ENCODE measurements at places on chromosomes 2 and 18.

DNA sequence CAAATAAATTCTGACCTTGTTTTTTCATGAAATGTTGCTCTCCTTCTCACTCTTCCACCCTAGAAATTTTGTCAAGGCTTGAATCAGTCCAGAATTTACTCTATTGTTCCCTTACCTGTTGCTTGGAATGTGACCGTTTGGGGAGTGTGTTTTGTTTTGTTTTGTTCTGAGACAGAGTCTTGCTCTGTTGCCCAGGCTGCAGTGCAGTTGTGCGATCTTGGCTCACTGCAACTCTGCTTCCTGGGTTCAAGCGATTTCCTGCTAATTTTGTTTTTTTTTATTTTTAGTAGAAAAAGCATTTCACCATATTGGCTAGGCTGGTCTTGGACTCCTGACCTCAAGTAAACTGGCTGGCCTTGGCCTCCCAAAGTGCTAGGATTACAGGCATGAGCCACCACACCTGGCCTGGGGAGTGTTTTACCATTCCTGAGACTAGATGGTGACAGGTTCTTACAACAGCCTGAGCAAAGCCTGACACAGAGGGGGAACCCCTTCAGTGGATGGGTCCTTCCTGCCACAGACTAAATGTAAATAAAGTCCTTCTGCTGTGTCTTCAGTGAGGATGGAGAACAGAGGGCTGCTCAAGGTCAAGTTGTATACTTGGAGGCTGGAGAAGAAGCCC, 52.0 kb downstream of the HAUS1 start:
- no peak for DNase-seq
- no peaks in the 10 kb centered on the region for H3K27me3 ChIP-seq
- H3K27ac ChIP-seq, result no peak overlapping the region

- DNase-seq, result no peak
- no peaks in the 10 kb centered on the region for H3K4me1 ChIP-seq
- H3K36me3 ChIP-seq, result no peaks in the 10 kb centered on the region
- H3K4me3 ChIP-seq, result no peak overlapping the region
- H3K27ac ChIP-seq, result peak overlapping the region; percentile 39
Observed at GRCh38 chr18:9870431-9871008, 15.3 kb upstream of the TXNDC2 start.

GRCh38 chr18:76453057-76453561, 41.9 kb downstream of the ZNF516 start:
- H3K4me3 ChIP-seq, result no peak overlapping the region
- no peaks in the 10 kb centered on the region for H3K36me3 ChIP-seq
- DNase-seq, result no peak
- no peaks in the 10 kb centered on the region for H3K4me1 ChIP-seq
- H3K27ac ChIP-seq, result no peak overlapping the region

- H3K27ac ChIP-seq, result no peak overlapping the region
- no peaks in the 10 kb centered on the region for H3K4me1 ChIP-seq
- no peak overlapping the region for H3K4me3 ChIP-seq
- DNase-seq, result no peak
- H3K27me3 ChIP-seq, result no peaks in the 10 kb centered on the region
Observed at GRCh38 chr2:237480556-237480955, 6.5 kb upstream of the MLPH start.

Data from colonic mucosa (tissue), 4 donors.